ENCODE measurements at places on chromosomes 2 and 18.

- no peaks in the 10 kb centered on the region for H3K36me3 ChIP-seq
- DNase-seq: no peak
- no peak overlapping the region for H3K4me3 ChIP-seq
- H3K27ac ChIP-seq: no peak overlapping the region
These were observed 98.4 kb upstream of the NCKAP5 start for GRCh38 chr2:133666621-133667020.

GRCh38 chr2:128282976-128283810 is 35.5 kb downstream of the HS6ST1 start:
- no peaks in the 10 kb centered on the region for H3K36me3 ChIP-seq
- no peak overlapping the region for H3K4me3 ChIP-seq
- no peaks in the 10 kb centered on the region for H3K27me3 ChIP-seq
- no peak overlapping the region for H3K27ac ChIP-seq
- H3K4me1 ChIP-seq: peaks cover 3% of the 10 kb centered on the region
- DNase-seq: no peak

- H3K36me3 ChIP-seq: no peaks in the 10 kb centered on the region
- no peaks in the 10 kb centered on the region for H3K4me1 ChIP-seq
- no peaks in the 10 kb centered on the region for H3K27me3 ChIP-seq
- H3K27ac ChIP-seq: no peak overlapping the region
- DNase-seq: no peak
These were observed 67.8 kb upstream of the EPAS1 start for GRCh38 chr2:46229134-46230063.

DNA sequence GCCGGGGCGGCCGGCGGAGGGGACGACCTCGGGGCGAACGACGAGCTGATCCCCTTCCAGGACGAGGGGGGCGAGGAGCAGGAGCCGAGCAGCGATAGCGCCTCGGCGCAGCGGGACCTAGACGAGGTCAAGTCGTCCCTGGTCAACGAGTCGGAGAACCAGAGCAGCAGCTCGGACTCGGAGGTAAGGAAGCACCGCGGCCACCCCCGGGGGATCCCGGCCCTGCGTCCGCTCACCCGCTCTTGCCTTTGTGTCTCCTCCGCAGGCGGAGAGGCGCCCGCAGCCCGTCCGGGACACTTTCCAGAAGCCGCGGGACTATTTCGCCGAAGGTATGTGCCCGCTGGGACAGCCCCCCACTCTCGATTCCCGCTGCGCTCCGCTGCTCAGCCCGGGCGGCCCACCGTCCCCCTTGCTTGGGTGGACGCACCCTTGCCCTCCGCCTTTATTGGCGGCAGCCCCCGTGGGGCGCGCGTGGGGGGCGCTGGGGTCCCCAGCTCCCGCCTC is 611 bp downstream of the TCF7L1 start:
- H3K36me3 ChIP-seq: no peaks in the 10 kb centered on the region
- no peaks in the 10 kb centered on the region for H3K27me3 ChIP-seq
- peaks cover 11% of the 10 kb centered on the region for H3K4me1 ChIP-seq
- peak overlapping the region; percentile 61 for H3K4me3 ChIP-seq

DNA sequence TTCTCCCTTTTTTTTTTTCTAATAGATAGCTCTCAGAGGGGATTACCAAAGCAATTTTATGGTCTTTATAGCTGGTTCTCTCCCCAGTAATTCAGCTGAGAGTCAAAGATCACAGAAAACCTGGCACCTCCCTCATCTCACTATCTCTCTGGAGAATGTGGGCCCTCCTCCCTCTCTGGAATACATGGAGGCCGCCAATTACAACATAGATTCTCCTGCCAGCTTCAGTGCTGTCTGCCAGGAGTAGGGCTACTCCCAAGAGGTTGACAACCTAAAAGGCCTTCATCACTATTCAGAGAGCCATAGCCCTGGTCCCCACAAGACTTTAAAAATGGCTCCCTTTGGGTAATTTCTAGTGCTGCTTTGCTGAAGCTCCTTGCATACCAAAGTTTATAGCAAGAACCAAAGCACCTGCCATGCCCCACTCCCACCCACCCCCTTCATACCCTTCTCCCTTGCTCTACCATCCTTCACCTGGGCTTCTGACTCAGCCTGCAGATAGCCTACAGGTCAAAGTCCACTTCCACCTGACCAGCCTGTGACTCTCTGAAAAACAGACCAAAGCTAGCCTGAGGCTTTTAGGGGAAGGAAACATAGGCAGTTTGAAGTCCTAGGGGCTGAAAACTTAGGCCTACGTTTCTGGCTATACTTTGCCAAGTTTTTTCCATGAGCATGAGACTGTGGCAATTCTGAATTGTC is 472.3 kb downstream of the TNS1 start:
- DNase-seq: no peak
- H3K4me1 ChIP-seq: no peaks in the 10 kb centered on the region
- no peaks in the 10 kb centered on the region for H3K27me3 ChIP-seq
- H3K27ac ChIP-seq: no peak overlapping the region
- no peak overlapping the region for H3K4me3 ChIP-seq

DNA sequence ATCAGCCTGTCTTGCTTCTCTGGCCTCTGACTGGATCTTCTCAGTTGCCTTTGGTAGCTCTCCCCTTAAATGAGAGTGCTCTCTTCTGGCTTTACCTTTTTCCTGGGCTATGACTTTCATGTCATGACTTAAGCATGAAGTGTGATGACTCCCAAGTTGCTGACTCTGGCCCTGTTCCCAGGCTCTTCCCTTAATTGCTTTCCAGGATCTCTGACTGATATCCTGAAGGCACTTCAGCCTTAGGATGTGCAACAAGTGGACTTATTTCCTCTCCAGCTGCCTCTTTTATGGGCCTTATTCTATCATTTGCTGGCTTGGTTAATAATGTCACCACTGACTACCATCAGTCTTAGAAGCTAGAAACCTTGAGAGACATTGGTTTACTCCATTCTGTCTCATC is 17.4 kb downstream of the SEMA4F start:
- no peaks in the 10 kb centered on the region for H3K36me3 ChIP-seq
- no peaks in the 10 kb centered on the region for H3K4me1 ChIP-seq
- no peak overlapping the region for H3K27ac ChIP-seq
- no peaks in the 10 kb centered on the region for H3K27me3 ChIP-seq
- DNase-seq: no peak

Data from Panc1 (cell line).